ENCODE measurements at places on chromosomes 12 and 14.
A peak's percentile ranks its signal among the peaks of the same experiment; 100 is the strongest.

DNA sequence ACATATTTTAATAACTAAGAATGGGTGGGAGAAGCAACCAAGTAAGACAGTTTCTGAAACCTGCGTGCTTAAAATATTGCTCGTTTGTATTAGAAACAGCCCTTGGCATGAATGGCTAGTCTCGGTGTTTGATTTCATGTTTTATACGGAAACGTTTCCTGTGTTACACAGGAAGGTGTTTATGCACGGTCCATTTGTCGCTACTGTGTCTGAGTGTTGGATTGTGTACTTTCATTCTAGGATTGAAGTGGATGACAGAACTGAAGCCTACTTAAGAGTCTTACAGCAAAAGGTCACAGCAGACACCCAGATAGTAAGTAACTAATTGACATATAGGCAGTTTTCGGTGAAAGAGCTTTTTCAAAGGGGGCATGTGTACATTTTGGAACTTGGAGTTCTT is 19.6 kb downstream of the PIWIL1 start:
- no peak for DNase-seq

- no peak for DNase-seq
Observed at GRCh38 chr12:23947395-23947794, 2.1 kb downstream of the SOX5 start.

DNA sequence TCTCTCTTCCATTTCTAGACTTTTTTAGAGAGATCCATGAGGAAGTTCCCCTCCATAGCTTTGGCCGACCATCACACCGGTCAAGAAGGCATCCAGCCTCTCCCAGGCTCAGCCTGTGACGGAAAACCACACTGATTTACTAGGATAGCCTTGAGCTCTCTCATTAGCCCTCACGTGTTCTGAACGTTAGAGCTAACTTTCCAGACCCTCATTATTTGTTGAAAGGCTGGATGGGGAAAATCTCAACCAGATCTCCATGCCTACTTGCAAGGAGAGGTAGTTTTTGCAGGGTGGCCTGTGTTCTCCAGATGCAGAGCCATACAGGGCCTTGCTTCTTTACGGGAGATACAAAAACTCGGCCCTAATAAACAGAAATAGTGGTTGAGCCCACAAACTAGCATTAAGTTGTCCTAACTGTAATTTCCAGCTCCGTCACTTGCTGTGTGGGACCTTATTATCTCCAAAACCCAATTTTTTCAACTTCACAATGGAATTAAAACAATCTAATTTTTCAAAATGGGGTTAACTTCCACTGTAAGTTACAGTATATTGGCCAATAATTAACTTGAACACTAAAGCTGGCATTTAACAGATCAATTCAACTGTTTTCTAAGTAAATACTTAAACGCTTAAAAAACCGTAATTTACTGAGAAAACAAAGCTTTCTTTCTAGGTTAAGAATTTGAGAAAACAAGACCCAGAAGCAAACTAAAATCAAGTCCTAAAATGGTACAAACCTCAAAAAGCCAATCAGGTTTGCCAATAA is 65.3 kb downstream of the KLHL28 start:
- DNase-seq = no peak

GRCh38 chr14:69711065-69711464 is 55.9 kb upstream of the SRSF5 start:
- no peak for DNase-seq

- DNase-seq = no peak
Observed at GRCh38 chr14:100334904-100335303, 11.8 kb downstream of the SLC25A47 start.

- peak; percentile 68 for DNase-seq
Observed at GRCh38 chr12:53299101-53299453, 418 bp upstream of the MYG1 start.

DNA sequence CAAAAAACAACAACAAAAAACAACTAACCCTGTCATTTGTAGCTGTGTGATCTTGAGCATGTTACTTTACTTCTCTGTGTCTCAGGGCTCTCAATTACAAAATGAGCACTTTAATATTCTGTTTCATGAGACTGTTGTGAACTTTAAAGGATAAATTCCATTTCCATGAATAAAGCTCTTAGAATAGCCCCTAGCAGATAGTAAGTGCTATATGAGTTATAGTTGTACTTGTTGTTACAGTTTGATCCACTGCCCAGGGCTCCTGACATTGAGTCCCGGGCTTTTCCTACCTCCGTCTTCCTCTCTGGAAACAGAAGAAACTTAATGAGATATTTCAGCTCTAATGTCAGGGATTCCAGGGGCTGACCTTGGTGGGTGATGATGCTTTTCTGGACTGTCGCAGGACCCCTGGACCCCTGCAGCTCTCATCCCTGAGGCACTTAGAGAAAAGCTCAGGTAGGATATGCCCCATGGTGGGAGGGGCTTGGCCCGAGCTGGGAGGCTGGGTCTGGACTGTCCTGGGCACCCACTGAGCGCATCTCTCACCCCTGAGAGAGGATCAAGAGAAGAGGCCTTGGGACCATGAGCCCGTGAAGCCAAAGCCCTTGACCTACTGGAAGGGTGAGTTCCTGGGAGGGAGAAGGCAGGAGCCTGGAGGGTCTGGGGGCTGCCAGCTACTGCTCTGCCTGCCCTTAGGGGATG is 5.1 kb downstream of the P3H3 start:
- DNase-seq = no peak

DNA sequence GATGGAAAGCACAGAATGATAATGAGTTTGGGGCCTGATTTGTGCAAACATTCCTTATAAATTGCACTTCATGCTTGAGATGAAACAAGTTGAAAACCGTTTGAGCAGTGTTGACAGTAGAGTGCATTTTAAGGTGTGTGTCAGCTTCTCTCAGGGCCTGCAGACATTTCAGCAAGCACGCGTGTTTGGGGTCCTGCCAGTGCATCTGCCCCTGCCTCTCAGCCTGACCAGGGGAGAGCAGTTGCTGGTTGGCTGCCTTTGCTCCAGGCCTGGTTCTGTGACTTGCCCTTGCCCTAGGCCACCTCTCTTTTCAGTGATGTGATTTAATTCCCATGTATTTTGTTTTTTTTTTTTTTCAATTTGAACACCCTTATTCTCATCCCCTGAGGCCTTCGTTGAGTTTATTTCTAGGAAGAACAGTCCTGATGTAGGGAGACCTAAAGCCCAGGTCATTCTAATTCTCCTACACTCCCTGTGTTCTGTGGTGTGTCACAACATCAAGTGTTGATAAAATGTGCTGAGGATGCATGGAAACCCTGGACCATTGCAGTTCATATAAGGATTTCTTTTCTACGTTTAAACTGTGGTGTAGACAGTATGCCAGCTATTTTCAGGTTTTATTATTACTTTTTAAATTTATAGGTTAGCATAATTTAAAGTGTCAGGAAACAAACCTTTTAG is 40.1 kb upstream of the AMN start:
- no peak for DNase-seq

DNA sequence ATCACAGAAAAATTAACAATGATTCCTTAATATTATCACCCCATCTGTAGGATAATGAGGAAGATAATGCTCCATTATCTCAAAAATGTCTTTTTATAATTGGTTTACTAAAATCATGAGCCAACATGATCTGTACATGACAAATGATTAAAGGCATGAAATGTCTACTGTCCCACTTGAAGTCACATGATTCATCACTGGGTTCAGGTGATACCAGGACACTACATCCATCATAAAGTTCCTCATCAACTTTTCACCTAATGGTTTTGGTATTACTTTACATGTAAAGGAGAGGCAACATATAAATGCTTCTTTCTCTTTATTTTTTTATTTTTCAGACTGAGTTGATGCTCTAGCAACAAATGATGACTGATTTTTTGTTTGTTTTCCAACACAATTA is 313.3 kb downstream of the MED13L start:
- DNase-seq = no peak

DNA sequence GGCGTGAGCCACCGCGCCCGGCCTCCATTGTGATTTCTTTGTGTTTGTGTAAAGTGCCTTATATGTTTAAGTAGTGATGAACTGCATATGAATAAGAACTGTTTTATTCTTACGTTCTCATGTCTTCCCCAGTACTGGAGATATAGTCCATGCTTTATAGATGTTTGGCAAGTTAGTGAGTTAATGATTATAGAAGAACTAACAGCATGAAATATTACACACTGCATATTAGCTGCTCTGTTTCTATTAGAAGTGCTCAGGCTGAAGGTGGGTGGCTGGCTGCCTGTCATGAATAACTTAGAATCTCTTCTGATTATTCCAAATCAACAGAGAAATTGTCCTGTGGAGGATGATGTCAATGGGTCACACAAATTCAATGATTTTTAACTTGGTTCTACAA is 709.4 kb downstream of the GALC start:
- DNase-seq = no peak

DNA sequence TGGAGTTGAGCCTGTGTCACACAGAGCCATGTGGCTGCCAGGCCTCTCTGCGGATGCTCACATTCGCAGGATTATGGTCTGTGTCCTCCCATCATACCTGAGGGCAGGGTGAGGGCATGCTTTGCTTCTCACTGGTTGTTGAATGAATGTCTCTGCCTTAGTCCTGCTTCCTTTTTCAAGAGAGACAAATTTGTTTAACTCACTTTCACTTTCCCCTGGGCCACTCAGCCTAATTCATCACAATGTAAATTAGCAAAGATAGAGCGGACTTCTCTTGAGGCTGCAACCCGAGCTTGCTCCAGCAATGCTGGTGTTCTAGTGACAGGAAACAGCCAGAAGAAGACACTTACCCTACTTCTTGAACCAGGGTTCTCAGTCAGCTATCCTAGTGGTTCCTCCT is 35.5 kb upstream of the PAX9 start:
- DNase-seq = no peak

DNA sequence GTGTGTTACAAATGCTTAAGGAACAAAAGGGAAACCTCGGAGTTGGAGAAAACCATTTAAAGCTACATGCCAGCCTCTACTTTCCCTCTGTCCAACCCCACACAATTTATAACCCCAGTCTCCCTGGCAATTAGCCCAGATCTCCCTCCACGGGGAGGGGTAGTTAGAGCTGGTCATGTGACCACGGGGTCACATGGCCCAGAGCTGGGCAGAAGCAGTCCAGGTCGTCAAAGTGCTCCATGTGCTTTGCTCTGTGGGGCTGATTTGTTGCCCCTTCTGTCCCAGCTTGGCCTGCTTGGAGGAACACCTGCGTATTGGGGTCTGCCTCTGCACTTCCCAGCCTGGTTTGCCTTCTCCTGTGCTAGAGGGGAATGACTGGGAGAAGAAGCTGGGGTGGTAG is 219.1 kb downstream of the RBM19 start:
- DNase-seq = no peak

DNA sequence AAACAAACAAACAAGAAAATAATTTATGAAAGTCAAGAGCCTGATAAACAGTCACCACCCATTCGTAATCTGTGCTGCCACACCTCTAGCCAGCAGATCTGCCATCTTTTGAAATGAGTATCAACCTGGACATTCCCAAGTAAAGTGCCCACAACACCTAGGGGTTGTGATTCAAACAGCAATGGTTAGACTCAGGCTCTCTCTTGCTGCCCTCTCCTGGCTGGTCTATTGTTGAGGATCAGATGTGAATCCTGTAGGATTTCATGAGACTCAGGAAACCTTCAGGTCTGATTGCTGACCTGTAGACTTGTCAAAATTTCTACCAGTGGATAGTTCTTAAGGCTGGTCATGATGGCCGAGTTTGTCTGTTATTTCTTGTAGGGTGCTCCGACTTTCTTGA is 26.8 kb downstream of the DGLUCY start:
- DNase-seq = no peak

- DNase-seq = no peak
Observed at GRCh38 chr14:77322250-77322902, 1.5 kb downstream of the GSTZ1 start.

GRCh38 chr12:48972952-48973483 is 1.5 kb upstream of the WNT10B start:
- DNase-seq = no peak
